ENCODE measurements at places on chromosomes 11 and 22.
A peak's percentile ranks its signal among the peaks of the same experiment; 100 is the strongest.

GRCh38 chr11:14362611-14363010, 3.6 kb upstream of the RRAS2 start:
- DNase-seq = no peak

DNA sequence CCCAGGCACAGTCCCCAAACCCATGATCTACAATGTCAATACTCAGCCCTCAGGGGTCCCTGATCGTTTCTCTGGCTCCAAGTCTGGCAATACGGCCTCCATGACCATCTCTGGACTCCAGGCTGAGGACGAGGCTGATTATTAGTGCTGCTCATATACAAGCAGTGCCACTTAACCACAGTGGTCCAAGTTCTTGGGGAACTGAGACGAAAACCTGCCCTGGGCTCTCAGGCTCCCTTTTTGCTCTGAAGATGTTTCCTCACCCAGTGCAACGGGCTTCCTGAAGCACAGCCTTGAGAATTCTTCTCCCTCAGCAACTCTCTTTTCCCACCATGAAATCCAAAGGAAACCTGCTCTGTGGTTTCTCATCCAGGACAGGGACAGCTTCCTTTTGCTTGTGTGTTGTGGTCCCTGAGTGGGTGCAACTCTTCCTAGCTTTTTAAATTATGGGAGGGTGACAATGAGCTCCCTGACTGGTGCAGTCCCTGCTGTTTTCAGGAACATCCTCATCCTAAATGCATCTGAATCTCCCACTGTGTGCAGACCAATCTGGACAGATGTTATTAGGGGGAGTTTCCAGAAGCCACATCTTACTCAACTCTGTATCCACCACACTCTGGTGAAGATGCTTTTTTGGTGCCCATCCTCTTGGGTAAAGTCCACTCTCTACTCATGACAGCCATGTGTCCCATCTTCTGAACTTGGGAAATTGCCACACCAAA, 30.6 kb upstream of the IGLL5 start:
- no peak for DNase-seq

DNA sequence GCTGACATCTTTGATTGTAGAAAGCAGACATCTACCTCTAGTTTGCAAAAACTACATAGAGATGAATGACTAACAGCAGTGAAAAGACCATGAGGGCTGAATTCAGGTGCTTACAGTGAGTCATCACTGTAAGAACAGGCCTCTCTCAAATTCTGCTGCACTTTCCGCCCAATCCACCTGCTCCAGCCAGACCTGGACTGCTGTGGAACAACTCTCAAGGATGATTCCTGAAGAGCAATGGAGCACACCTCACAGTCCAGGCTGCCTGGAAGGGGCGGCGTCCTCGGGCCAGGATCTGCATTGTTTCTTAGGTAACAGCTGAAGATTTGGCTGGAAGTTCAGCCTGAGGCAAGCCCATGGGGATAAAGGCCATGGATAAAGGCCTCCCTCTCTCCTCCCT, 15.1 kb downstream of the APOL2 start:
- no peak for DNase-seq

GRCh38 chr11:119790476-119790875, 61.5 kb upstream of the NECTIN1 start:
- DNase-seq = no peak

DNA sequence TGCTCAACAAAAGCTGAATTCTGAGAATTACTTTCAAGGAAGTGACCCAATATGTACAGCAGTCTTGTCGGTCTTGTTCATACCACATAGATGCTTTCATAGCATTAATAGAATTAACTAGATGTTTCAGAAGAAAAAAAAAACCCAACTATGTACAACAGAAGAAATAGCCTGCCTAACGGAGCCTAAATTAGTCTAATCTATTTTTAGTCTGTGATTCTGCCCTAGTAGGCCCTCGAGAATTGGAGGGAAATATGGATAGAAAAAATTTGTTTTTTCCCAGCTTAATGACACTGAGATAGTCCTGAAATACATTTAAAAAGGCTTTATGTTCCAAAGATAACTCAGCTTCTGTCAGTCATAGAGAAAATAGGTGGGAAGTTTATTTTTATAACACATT, 17.1 kb upstream of the TRPC6 start:
- DNase-seq = no peak

DNA sequence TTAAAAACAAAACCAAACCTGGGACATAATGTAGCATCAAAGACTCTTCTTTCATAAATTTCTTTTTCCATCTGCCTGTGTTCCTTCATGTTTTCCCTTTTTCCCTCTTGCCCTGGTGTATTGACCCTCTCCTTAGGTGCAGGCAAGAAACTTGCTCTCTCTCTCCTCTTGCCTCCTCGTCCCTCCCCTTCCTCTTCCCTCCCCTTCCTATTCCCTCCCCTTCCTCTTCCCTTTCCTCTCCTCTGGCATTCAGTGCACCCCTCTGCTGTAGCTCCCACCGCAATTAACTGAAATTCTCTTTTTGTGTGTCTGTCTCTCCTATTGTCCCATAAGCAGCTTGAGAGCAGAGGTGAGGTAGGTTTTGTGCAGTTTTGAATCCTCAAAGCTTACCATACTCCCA, 49.9 kb downstream of the CSF2RB start:
- DNase-seq = no peak

GRCh38 chr11:102807921-102808320, 10.0 kb upstream of the MMP1 start:
- DNase-seq = peak; percentile 60

DNA sequence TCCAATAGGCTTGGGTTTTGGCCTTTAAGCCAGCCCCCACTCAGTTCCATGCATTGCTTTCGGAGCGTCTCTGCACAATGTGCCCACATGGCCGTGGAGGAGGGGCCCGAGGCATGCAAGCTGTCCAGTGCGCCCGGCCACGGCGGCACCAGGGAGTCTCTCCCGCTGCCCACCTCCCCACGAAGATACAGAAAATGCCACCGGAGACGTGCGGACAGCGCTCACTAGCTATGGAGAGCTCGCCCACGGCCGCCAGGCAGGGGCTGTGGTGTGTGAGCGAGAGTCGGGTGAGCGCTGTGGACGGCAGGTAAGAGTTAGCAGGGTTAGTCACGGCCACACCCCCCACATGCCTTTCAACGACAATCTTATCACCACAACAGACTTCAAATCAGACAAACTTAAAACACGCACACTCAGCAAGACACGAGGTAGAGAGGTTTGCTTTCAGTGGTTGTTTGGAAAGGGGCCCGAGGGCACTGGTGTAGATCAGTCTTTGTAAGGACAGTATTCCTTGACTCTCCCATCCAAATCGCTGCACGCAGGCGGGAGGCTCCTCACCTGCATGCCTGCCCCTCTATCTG, 18.7 kb upstream of the BID start:
- no peak for DNase-seq

DNA sequence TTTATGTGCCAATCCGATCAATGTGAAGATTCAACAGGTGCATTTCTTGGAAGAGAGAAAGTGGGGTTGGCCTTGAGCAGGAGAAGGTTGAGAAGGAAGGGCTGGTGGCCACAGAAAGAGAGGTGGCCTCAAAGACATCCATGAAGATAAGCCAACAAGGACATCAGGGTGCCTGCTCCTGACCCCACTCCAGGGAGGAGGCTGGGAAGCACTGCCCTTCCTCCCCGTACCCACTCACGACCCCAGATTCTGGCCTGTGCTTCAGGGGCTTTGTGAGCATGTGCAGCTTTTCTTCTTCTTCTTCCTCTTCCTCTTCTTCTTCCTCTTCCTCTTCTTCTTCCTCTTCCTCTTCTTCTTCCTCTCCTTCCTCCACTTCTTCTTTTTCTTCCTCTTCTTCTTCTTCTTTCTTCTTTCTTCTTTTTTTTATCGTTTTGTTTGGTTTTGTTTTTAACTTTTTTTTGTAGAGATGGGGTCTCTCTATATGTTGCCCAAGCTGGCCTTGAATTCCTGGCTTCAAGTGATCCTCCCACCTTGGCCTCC, 30.3 kb downstream of the DKK3 start:
- no peak for DNase-seq

GRCh38 chr11:32141745-32142546, 51.1 kb downstream of the RCN1 start:
- no peak for DNase-seq
